ENCODE measurements at places on chromosomes 2 and 18.

- DNase-seq, result no peak
These were observed 165.4 kb downstream of the FIGN start for GRCh38 chr2:163570391-163570790.

GRCh38 chr2:121905201-121905600 lies 149.8 kb downstream of the TSN start:
- no peak for DNase-seq

GRCh38 chr18:74453642-74454198 lies 3.4 kb downstream of the DIPK1C start:
- no peak for DNase-seq

DNA sequence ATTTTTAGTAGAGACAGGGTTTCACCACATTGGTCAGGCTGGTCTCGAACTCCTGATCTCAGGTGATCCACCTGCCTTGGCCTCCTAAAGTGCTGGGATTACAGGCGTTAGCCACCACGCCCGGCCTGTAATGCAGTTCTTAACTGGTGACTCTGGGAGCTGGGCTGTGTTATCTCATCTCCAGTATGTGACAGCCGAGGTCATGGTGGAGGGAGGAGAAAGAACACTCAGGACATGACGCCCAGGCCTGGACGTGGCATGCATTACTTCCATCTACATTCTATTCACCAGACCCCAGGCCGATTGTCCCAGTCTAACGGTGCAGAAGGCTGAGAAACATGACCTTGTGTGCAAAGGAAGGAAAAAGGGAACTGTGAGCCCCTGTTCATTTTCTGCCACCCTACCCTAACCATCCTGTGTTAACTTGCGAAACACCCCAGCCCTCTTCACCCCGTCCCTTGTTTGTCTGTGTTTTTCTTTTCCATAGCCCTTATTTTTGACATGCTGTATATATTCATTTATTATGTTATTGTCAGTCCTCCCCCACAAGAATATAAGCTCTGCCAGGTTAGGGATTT lies 88.1 kb upstream of the ASAP2 start:
- no peak for DNase-seq

GRCh38 chr2:144848423-144848822 lies 328.5 kb upstream of the ZEB2 start:
- no peak for DNase-seq

DNA sequence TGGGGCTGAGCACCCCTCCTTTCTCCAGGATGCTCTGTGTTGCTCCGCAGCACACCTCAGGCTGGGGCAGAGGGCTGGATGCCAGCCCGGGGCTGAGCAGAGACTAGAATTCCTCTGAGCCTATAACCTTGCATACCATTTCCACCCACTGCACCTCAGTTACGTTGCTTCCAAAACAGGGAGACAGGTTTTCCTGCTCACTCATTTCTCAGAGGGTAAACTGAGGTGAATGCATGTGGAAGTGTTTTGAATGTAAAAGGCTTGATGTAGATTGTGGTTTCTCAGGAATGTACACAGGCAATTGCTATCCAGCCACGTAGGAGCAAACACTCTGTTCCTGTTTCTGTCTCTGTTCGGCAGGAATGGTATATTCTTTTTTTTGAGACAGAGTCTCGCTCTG lies 45.3 kb downstream of the EDAR start:
- no peak for DNase-seq

DNA sequence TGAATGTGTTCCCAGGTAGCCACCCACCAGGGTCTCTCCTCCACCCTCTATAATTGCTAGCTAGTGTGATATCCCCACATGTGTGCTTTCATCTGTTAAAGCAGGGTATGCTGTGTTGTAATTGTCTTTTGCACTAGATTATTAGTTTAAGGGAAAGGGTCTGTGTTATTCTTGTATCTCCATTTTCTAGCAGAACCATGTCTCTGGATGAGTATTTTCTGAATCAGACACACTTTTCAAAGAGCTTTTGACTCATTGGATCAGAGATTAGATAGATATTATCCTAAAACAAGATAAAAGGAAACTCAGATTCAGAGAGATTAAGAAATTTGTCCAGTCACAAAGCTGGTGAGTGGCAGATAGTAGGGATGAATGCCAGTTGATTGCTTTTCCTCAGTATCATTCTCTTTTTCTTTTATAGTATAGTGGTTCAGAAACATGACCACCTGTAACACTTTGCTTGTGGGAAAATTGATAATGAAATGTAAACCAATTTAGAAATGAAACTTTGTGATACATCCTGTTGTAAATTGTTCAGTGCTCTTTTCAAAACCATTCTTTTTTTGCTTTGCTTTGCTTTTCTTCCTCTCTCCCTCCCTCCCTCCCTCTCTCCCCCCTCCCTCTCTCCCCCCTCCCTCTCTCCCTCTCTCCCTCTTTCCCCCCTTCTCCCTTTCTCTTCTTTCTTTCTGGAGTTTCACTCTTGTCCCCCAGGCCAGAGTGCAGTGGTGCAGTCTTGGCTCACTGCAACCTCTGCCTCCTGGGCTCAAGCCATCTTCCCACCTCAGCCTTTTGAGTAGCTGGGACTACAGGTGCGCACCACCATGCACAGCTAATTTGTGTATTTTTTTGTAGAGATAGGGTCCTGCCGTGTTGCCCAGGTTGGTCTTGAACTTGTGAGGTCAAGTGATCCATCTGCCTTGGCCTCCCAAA lies 7.4 kb downstream of the MIB1 start:
- no peak for DNase-seq
